ENCODE measurements at places on chromosomes 2 and 18.

DNA sequence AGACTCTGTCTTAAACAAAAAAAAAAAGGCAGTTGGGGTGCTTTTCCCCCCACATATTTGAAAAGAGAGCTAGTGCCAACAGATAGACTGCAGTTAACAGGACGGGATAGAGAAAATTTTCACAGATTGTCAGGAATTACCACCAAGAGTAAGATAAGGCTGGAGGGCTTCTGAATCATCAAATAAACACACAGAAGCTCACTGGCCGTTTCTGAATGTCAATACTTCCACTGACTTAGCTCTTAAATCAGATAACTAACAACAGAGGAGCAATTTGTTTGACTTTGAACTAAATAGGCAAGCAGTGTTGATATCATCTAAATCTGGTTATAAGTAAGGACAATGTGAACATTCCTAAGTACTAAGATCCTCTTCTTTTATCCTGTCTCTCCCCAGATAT, 34.7 kb downstream of the PIEZO2 start:
- no peak for DNase-seq

- no peak for DNase-seq
These were observed 70.6 kb downstream of the CERS6 start for GRCh38 chr2:168526641-168527040.

DNA sequence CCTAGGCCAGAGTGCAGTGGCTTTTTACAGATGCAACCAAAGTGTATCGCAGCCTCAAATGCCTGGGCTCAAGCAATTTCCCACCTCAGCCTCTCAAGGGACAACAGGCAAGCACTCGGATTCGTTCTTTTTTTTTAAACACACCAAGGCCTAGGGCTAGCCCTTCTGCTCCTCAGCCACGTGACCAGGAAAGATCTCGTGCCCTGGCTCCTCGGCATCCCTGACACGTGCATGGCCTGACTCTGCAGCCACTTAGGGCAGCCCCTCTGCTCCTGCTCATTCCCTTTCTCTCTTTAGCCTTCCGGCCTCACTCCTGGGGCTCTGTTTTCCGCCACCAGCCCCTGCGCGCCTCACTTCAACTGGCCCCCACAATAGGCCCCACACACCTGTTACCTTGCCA, 18.4 kb downstream of the FAM178B start:
- DNase-seq: no peak

- no peak for DNase-seq
These were observed 757.4 kb downstream of the SATB2 start for GRCh38 chr2:198700319-198700718.

- no peak for DNase-seq
These were observed 222.0 kb upstream of the CHAC2 start for GRCh38 chr2:53545604-53546003.

DNA sequence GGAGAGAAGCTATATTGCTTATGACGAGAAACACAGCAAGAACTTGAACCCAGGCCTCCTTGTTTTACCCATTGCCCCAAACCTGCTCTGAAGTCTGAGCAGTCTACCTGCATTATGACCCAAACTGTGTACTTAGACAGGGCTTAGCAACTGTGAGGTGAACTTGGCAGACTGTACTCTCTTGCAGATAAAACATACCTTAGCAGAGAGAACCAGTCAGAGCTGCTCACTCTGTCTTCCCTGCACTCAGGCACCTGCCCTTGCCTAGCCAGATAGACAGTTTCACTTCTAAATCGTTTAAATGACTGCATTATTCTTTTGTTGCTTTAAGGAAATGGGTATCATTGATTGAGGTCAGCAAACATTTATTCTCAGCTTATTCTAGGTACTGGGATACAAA, 20.3 kb downstream of the ITPRID2 start:
- no peak for DNase-seq

- no peak for DNase-seq
These were observed 158.9 kb downstream of the PRPF40A start for GRCh38 chr2:152558158-152558984.

DNA sequence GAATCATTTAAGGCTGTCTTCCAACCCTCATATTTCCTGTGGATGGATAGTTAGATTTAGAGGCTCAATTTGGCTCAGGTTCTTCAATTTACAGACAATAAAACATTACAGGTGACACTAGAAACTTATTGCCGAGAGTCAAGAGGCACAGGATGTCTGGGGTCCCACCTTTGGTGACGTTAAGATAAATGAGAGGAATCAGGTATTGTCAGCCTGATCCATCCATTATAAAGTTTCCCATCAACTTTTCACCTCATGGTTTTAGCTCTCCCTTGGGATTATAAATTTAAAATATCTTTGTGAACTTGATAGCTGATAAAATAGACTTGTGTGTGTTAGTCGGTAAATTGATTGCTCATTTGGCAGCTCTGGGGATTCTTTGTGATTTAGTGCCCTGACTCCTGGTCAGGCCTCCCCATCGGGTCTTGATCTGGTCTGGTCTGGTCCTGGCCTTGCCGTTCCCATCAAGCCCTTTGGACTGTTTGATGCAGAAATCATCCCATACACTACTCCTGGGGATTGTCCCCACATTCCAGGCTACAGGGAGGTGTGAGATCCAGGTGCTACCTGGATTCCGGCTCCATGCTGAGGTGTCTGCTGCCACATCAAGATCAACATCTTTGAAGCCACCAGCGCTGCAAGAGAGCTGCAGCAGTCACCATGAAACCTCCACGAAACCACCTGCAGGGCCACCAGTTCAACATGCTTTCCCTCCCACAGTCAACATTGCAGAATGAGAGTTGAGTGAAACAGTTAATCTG, 130.9 kb downstream of the SH3BP4 start:
- no peak for DNase-seq

- no peak for DNase-seq
These were observed 116.2 kb downstream of the RND3 start for GRCh38 chr2:150371044-150371818.

DNA sequence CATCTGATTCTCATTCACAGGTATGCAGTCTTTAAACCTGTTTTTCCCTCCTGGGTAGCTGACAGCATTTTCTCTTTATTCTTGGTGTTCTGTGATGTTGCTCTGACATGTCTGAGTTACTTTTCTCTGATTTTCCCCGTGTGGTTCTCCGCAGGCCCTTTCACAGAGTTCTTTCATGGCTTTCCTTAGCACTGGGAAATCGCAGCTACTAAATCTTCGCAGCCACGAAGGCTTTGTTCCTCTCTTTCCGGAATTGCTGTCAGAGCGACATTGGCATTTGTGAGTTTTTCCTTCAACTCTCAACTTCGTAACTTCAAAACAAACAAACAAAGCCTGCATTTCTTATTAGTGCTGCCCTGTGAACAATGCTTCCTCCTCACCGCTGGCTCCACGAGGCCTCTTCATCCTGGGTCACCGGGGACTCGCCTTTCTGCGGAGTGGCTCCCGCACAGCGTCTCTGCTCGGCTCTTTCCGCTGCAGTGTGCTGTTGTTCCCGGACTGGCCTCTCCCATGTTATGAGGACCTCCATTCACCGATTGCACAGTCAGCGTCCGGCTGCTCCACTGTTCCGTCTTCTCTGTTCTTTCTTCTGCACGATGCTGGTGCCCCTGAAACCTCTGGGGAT, 16.1 kb downstream of the COLEC11 start:
- DNase-seq: no peak
